Activated naive CD4-positive, alpha-beta T cell treated with anti-CD3 and anti-CD28 coated beads for 36 hours (primary cell): ENCODE measurements at places on chromosomes 3 and 15.

GRCh38 chr3:117488983-117489382 is 779.4 kb downstream of the TUSC7 start:
- no peak for DNase-seq

- DNase-seq: no peak
These were observed 8.6 kb downstream of the VPS18 start for GRCh38 chr15:40902605-40903561.

- DNase-seq: no peak
These were observed 455.6 kb upstream of the RARB start for GRCh38 chr3:24972491-24972890.

DNA sequence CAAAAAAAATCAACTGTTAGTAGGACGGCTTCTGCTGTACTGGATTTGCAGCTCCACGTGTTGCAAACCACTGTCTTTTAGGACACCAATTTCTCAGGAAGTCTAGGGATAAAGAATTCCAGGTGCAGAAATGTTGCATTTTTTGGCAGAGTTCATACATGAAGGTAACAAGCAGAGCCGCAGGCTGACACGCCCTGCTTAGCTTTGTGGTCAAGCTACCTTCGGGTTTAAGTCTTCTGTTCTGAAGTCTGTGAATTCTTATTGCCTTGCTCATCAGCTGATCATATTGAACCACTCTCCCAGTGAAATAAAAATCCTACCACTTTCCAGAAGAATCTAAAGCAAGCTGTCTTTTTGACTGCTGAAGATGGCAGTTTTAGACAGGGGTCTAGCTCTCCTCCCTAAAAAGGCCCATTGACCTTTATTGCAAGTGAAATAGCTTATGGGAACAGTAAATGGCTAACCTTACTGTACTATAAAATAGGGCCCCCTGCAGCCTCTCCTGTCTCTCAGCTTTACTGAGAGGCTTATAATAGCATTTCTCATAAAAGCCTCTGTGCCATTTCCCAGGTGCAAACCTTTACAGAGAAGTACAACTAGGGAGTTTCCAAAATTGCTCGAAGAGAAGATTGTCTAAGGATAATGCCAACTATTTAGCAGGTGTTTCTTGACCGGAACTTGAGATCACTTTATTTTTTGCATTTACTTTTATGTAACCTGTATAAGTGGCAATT is 262.2 kb upstream of the IL12A start:
- DNase-seq: no peak

DNA sequence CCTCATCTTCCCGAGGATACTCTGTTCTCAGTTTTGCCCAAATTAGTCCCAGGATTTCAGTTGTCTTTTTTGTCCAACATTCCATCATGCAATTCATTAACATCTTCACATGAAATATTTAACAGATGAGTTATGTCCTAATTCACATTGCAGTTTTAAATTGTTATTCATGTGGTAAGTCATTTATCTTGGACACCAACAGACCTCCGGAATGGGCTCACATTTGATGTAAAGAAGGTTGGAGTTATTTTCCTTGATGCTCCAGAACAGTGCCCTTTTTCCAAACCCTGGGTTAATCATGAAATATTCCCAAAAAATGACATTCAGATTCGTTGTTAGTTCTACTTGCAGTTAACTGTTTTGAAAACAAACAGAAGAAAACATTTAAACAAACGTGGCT is 32.8 kb upstream of the LRTM1 start:
- DNase-seq: no peak

DNA sequence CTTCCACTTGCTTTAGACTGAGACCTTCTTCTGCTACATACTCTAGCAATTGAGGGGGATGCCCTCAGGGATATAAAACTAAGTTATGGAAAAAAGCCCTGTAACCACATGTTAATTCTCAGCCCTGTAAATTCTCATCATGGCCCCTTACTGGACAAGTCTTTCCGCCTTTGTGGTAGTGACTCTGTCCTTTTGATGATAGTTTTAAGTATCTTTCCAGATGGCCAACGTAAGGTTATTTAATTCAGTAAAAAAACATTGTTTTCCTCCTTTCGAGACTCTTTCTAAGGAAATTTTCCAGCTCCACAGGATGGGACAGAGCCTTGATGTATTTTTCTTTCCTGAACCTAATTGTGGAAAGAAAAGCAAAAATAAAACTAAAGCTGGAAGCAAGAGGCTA is 25.3 kb upstream of the TM4SF4 start:
- no peak for DNase-seq

GRCh38 chr3:166248784-166249183 is 411.6 kb upstream of the BCHE start:
- no peak for DNase-seq

- no peak for DNase-seq
These were observed 114.6 kb downstream of the CYP19A1 start for GRCh38 chr15:51223771-51224229.

DNA sequence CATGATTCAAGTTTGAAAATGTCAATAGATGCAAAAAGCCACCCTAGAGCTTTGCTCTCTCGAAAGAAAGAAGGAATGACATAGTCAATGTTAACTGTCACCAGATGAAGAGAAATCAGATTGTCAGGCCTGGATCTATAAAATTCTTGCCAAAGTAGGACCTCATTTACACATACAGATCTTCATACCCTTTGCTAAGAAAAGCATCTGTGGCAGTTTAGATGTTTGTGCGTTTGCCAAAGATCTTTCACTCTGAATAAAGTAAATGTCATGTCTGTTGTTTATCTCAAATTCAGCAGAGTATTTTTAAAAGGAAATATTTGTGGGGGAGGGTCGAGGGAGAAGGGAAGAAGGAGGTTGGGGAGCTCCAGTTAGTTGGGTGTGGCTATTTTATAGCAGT is 119.4 kb downstream of the FEZF2 start:
- DNase-seq: no peak

- DNase-seq: no peak
These were observed 110.6 kb upstream of the DCBLD2 start for GRCh38 chr3:99012051-99012450.

DNA sequence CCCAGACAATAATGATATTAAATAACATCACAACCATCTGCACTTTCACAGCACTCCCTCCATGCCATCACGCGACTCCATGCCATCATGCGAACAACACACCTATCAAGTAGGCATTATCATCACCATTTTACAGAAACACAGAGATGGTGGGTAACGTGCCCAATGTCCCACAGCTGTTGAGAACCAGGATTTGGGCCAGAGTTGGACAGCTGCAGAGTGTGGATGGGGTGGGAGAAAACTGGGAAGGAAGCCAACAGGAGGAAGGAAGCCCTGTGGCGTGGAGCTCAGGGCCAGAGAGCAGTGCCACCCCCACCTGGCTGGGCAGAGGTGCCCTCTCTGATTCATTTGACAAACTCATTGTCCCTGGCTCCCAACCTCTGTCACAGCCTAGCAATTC is 29.0 kb downstream of the RBPMS2 start:
- no peak for DNase-seq

DNA sequence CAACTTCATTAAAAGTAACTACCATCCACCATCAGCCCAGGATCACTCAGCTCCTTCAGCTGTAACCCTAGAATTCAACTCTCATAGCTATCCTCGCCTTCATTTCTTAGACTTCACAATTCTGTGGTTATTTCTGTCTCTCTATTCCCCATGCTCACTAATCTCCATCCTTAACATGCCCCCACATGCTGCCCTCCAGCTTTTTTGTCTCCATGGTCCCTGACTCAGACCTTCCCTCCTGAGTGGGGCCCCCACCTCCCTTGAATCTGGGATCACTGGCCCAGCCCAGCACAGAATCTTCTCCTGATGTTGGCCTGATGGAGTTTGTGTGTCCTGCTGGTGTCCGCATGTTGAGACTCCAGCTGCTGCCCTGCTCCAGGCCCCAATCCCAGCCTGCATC is 41.7 kb downstream of the CHST14 start:
- DNase-seq: no peak

GRCh38 chr3:192827208-192827607 is 90.4 kb downstream of the MB21D2 start:
- no peak for DNase-seq

DNA sequence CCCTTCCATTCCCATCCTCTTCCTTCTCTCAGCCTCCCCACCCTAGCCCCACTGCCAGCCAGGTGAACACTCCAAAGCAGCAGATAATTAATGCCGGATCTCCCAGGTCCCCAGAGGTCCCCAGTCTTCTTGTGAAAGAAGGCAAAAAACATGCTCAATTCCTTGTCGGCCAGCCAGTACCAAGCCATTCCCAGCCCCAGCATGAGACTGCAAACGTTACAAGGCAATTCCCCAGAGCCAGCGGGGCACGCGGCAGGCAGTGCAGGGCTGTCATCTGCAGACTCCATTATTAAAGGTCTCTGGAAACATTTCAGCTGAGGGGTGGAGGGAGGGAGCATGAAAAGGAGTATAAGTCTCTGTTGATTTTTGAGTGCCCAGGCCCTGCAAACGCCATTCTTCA is 117.8 kb downstream of the XXYLT1 start:
- DNase-seq: no peak

DNA sequence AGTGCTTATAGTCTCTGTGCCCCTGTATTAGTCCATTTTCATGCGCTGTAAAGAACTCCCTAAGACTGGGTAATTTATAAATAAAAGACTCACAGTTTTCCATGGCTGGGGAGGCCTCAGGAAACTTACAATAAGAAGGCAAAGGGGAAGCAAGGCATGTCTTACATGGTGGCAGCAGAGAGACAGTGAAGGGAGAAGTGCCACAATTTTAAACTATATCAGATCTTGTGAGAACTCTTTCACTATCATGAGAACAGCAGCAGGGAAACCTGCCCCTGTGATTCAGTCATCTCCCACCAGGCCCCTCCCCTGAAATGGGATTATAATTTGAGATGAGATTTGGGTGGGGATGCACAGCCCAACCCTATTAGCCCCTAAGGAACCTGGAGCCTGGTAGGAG is 243.2 kb downstream of the EDEM1 start:
- DNase-seq: no peak

DNA sequence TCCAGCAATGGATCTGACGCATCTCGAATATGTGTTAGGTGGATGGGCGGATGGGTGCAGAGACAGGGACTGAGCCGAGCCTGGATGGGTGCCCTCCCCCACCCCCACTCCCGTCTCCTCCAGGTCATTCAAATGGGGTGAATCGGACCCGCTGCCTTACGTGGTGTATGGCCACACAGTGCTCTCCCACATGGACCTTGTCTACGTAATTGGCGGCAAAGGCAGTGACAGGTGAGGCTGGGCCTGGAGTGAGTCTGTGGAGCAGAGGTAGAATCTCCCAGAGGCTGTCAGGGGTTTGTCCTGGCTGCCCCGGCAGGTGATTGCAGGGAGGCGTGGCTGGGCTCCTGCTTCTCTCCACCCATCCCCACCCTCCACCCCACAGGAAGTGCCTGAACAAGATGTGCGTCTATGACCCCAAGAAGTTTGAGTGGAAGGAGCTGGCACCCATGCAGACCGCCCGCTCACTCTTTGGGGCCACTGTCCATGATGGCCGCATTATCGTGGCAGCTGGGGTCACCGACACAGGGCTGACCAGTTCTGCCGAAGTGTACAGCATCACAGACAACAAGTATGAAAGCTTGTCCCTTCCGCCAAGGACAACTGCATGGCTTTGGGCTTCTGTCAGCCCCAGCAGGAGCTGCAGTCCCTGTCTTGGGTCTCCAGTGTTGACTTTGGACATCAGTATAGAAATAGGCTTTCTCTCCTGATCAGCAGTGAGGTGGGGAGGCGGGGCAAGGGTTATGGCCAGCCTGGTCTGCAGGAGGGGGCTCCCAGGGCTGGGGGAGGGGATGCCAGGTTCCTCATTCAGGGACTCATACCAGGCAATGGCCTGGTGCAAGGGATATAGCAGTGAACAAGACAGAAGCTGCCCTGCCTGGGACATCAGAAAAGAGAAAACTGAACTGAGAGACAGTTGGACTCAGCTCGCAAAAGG is 3.4 kb downstream of the KLHL40 start:
- DNase-seq: no peak

DNA sequence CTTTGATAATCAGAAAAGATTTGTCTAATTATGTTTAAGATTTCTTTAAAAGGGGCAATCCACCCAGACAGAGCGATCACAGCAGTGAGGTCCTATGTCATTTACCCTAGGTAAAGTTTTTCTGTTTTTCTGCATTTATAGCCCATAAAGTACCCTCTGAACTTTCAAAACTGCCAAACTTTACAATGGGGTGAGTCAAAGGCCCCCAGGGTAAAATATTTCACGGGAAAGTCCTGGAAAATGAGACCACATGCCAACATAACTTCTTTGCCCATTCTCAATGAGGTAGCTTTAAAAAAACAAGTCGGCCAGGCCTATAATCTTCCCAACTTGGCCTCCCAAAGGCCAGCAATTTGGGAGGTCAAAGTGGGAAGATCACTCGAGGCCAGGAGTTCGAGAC is 53.0 kb downstream of the SUCLG2 start:
- no peak for DNase-seq

- peak; percentile 48 for DNase-seq
These were observed at the start of gene GPR87 for GRCh38 chr3:151316267-151316991. Gene GPR87 (minus strand): TSS chr3:151316820. CDS start chr3:151300100, 16,720 bp downstream.

- DNase-seq: no peak
These were observed 87.4 kb downstream of the FLNB start for GRCh38 chr3:58095603-58096138.

DNA sequence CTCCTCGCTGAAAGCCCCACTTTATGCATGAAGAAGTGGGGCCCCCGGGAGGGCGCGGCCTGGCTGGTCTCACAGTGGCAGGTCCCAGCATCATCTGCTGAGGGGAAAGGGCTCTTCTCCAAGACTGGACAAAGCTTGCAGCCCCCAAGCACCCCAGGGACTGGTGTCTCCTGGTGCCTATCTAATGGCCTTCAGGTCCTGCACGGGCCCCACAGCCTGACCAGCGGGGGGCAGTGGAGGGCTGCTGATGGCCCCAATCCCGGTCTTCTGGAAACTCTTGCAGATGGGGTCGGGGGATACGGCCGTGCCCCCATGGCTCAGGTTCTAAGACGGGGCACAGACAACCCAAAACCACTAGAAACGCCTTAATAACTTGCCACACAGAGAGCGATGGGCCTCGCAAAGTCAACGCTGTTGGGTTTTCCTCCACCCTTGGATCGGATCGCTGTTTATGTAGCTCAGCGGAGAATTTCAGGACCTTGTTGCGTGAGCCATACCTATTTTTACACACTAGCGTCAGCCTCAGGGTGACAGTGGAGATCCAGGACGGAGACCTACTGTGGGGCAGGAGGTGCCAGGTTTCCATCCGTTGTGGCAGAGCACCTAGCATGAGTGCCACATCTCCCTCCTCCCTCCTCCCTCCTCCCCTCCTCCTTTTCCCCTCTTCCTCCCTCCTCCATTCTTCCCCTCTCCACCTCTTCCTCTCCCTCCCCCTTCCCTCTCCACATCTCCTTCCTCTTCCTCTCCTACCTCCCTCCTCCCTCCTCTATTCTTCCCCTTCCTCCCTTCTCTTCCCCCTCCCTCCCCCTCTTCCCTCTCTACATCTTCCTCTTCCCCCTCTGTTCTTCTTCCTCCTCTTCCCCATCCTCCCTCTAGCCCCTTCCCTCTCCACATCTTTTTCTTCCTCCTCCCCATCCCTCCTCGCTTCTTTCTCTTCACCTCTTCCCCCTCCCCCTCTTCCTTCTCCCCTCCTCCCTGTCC is 79.3 kb upstream of the ALDH1L1 start:
- DNase-seq: peak; percentile 46
